ENCODE measurements at places on chromosomes 6 and 20. TPM values are rescaled to one million over a fixed set of nuclear protein-coding genes. Genes with fewer than 3 reads are reported as not detected.

The VWA7 gene
- 0.29 TPM for total RNA-seq

The ZSCAN31 gene
- 80.3 TPM for total RNA-seq

The PROCR gene
- total RNA-seq, result 337 TPM

The PROKR2 gene
- total RNA-seq, result not detected

The EPB41L1 gene
- 9.0 TPM for total RNA-seq

The HMGCLL1 gene
- total RNA-seq, result not detected

The BLOC1S5 gene
- total RNA-seq, result 23.8 TPM

The C20orf202 gene
- total RNA-seq, result not detected

The ZBTB46 gene
- total RNA-seq, result 3.2 TPM

The BNIP5 gene
- not detected for total RNA-seq

The TCP11 gene
- total RNA-seq, result 0.07 TPM

The ROS1 gene
- not detected for total RNA-seq

The PSORS1C2 gene
- total RNA-seq, result not detected

The SIRPD gene
- total RNA-seq, result not detected

The SEL1L2 gene
- total RNA-seq, result not detected

The MRPL2 gene
- total RNA-seq, result 24.6 TPM

The SNRNP48 gene
- 26.9 TPM for total RNA-seq

The HRH3 gene
- not detected for total RNA-seq

The CST4 gene
- not detected for total RNA-seq

The TBXT gene
- not detected for total RNA-seq

The E2F1 gene
- total RNA-seq, result 10.1 TPM

The WFDC10A gene
- not detected for total RNA-seq

The HLA-DRA gene
- not detected for total RNA-seq

The RRAGD gene
- total RNA-seq, result 0.27 TPM

The SAMD3 gene
- not detected for total RNA-seq

The GPX5 gene
- total RNA-seq, result not detected

The ARHGAP40 gene
- total RNA-seq, result 0.13 TPM

The BCAS1 gene
- not detected for total RNA-seq

The FRK gene
- total RNA-seq, result 0.07 TPM

The CCM2L gene
- total RNA-seq, result 5.5 TPM

The GSTA2 gene
- total RNA-seq, result not detected

The PGC gene
- not detected for total RNA-seq

The WFDC10B gene
- not detected for total RNA-seq

The CBFA2T2 gene
- total RNA-seq, result 6.3 TPM

The VSX1 gene
- not detected for total RNA-seq

The TRMT11 gene
- total RNA-seq, result 23.4 TPM
